ENCODE measurements at places on chromosomes 3 and 15.

DNA sequence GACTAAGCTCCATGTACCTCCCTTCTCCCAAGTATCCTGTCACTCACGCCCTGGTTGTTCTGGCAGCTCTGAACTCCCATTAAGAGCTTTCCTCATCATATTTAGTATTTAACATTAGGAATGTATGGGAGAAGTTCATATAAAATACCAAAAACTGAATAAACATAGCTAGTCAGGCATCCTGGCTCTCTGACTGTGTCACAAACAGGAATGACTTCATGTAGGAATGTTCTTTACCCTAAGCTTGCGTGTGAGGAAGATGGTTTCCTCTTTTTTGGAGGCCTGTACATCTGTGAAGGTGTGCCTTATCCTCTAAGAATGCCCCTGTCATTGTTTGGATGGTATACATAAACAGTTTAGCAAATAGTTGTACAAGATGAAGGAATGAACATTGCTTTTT lies 38.6 kb downstream of the SEMA6D start:
- DNase-seq = no peak

GRCh38 chr3:167450195-167450594 lies 23.6 kb downstream of the SERPINI2 start:
- no peak for DNase-seq

GRCh38 chr15:99385005-99385669 lies 133.9 kb downstream of the LRRC28 start:
- no peak for DNase-seq

DNA sequence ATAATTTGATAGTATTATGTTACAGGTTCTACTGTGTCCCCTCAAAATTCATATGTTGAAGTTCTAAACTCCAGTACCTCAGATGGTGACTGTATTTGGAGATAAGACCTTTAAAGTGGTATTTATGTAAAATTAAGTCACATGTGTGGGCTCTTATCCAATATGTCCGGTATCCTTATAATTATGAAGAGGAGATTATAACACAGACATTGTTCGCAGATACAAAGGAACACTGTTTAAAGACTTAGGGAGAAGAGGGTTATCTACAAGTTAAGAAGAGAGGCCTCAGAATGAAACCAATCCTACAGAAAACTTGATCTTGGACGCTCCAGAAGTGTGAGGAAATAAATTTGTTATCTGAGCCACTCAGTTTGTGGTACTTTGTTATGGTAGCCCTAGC lies 50.9 kb downstream of the DPH6 start:
- no peak for DNase-seq

GRCh38 chr3:81726735-81727134 lies 34.7 kb downstream of the GBE1 start:
- no peak for DNase-seq

- no peak for DNase-seq
Measured at GRCh38 chr15:96053031-96053780, 277.3 kb upstream of the NR2F2 start.

DNA sequence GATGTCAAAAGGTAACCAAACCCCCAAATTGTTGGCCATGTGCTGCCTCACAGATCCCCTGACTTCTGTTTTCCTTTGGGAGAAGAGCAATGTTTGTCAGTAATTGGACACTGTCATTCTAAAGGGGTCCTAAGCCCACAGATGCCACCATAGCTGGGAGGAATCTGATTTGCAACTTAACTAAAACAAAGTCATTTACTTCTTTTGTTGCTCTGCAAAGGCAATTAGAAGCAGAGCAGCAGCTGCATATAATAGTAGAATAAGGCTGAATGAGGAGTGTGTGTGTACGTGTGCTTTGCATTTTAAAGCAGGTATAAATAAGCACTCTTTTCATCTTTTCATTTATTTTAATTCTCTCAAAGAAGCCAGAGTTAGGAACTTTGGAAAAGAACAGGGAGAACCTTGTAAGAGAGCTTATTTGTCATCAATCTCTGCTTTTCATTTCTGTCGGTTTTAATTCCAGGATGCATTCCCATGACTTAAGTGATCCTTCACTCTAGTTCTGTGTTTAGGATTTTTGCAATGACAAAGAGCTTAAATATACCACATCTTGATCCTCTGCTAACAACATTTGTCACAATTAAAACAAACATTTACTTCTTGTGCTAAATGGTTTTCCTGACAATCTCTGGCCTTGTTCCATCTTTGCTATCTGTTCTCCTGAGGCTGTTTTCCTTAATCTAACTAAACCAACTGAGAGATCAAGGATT lies 530.2 kb upstream of the CBLB start:
- no peak for DNase-seq

GRCh38 chr3:47047673-47048072 lies 68.2 kb downstream of the NBEAL2 start:
- DNase-seq = no peak

DNA sequence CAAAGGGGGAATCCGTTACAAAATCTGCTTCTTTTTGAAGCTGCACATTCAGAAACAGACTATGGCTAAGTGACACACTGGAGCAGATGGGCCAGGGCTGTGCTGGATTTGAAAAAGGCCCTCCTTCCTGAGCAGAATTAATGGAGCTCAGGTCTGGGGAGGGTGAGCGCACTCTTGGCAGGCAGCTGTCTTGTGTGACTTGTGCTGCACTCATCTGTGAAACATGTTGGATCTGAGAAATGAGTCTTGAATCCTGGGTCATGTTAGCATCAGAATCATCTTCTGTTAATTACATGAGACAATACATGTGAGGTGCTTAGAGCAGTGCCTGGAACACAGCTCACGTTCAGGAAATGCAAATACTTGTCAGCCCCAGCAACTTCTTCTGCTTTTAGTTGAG lies 219.6 kb downstream of the THSD4 start:
- DNase-seq = no peak

DNA sequence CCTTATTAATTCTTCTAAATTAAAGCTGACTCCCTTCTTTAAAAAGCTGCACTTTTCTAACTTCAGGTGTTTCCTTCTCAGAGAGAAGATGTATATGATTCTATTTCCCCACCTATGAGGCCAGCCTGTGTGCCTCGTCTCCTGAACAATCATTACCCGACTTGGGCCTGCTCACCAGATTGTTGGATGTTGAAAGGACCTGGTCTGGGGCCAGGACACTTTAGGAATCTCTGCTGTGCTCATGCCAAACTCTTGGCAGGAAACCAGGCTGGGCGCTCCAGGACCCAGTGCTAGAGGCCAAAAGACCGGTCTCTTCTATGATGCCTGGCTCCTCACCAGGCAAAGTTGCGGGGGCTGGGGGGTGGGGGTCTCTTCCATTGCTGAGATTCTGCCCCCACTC lies 16.9 kb upstream of the LRRC31 start:
- DNase-seq = no peak

DNA sequence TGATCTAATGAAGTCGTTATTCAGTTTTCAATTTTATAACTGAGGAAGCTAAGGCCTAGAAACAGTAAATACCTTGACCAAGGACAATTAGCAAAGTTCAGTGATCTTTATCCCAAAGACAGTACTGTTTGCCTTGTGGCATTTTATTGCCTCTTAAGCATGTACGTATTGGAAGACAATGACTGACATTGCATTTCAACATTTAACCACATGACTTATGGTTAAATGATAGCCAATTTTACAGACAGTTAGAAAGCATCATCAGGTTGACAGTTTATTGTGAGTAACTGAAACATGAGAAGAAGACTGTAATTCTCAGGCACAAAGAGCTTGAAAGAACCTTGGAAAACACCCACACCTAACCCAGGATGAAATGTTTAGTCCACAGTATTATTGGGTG lies 390.8 kb upstream of the ZNF385D start:
- no peak for DNase-seq

DNA sequence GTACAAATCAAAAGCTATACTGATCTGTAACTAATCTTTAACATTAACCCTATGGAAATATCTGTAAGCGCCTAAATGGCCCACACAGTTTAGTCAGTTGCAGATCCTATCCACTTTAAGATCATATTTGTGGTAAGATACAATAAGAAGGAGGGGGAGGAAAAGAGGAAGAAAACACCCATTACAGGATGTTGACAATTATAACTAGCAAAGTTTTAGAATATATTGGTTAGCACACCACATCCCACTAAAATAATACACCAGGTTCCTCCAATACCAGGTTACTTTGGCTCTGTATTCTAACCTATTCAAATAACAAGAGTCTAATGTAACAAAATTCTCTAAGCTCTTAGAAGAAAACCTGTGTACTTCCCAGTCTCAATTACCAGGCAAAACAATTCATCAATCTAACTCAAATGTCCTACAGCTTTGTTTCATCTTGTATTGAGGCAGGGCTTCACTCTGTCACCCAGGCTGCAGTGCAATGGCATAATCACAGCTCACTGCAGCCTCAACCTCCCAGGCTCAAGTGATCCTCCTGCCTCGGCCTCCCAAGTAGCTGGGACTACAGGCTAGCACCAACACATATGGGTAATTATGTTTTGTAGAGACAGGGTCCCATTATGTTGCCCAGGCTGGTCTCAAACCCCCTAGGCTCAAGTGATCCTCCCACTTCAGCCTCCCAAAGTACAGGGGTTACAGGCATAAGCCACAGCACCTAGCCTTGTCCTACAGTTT lies 4.2 kb downstream of the SLC4A7 start:
- no peak for DNase-seq

GRCh38 chr3:17162116-17162515 lies 277.4 kb downstream of the PLCL2 start:
- DNase-seq = no peak

GRCh38 chr3:126354776-126355175 lies 2.4 kb downstream of the KLF15 start:
- no peak for DNase-seq

GRCh38 chr15:34976073-34976472 lies 6.5 kb upstream of the AQR start:
- no peak for DNase-seq

DNA sequence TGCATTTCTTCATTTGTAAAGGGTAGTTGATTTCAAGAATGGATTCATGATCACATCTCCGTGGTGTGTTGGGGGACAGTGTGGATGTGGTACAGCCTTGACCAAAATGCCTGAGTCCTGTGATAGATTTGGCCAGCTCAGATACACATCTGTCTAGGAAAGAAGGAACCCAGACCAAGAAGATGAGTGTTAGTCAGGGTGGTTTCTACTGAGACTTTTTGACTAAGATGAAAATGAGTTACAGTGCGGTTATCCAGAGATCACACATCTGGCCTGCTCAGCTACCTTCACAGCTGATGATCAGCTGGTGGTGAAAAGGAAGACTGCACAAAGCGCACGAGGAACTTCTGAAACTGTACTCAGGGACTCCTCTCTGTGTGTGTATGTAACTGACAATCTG lies 68.0 kb downstream of the FNDC3B start:
- DNase-seq = no peak

GRCh38 chr3:113831103-113831355 lies 7.6 kb upstream of the GRAMD1C start:
- no peak for DNase-seq

GRCh38 chr15:44738340-44738984 lies 2.1 kb downstream of the TRIM69 start:
- DNase-seq = no peak

DNA sequence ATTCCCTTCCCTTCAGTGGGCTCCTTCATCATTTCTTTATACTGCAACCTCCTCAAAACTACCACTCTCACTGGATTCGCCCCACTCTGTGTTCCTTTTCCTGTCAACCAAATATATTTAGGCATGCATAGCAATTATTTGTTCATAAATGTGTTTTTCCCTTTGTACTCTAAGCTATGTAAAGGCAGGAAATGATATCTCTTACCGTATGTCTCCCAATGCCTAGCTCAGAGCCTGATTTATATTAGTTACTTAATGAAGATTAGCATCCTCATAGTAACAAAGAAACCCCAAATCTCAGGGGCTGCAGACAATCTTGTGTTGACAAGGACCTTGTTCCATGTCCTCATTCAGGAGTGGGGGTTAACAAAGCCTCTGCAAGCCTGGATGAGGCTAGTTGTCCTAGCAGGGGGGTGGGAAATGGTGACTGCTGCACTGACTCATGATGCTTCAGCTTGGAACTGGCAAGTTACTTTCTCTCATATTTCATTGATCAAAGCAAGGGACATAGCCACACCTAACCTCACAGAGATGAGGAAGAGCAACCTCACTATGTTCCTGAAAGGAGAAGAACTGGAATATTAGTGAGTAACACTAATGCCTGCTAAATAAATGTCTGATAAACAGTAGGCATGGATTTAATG lies 15.2 kb downstream of the PHLDB2 start:
- DNase-seq = no peak

DNA sequence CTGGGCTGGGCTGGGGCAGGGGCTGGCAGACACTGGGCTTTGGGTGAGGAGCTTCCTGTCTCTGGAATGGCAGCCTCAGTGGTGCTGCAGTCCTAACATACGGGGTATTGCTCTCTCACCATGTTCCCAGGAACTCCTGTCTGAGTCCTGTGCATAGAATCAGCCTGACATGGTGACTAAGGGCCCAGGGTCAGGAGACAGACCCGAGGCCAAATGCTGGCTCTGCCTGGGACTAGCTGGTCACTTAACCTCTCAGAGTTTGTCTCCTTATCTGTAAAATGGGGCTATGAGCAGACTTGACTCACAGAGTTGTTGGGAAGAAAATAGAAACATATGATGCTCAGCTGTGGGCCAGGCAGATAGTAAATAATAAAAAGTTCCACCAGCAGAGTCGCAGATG lies 28.3 kb downstream of the PRKCD start:
- DNase-seq = no peak

GRCh38 chr3:42190701-42191442 lies 75.1 kb downstream of the CCK start:
- peak; percentile 56 for DNase-seq

- DNase-seq = peak; percentile 65
Measured at GRCh38 chr15:80072285-80072994, 13.0 kb downstream of the ZFAND6 start.

GRCh38 chr3:31137718-31138465 lies 243.4 kb upstream of the GADL1 start:
- no peak for DNase-seq

DNA sequence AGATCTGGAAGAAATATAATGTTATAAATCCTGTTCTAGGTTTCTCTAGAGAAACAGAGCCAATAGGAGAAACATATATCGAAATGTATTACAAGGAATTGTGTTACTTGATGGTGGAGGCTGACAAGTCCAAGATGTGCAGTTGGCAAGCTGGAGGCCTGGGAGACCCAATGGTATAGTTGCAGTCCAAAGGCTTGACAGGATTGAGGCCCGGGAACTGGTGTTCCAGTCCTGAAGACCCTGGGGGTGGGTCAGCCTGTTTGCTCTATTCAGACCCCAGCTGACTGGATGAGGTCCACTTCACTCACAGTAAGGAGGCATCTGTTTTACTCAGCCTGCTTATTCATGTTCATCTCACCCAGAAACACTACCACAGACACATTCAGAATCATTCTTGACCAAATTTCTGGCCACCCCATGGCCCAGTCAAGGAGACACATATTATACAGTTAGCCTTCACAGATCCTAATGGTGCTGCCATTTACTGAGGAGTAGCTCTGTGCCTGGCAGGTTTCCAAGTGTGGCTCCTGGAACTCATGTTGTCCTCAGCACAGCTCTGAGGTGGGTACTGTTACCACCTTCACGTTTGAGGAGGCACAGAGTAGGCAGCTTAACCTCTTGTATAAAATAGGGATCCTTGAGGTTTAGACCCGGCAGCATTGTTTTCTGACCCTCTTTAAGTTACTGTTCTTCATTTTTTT lies 3.7 kb downstream of the TRAK1 start:
- DNase-seq = no peak

Data from left renal pelvis (tissue), 4 donors.